ENCODE measurements at places on chromosomes 6 and 20. TPM values are rescaled to one million over a fixed set of nuclear protein-coding genes. Genes with fewer than 3 reads are reported as not detected.

- DNase-seq, result no peak
These were observed 615.0 kb downstream of the HDGFL1 start for GRCh38 chr6:23184351-23184750.

GRCh38 chr20:36352843-36353553 lies 46.9 kb downstream of the DLGAP4 start:
- DNase-seq, result no peak

DNA sequence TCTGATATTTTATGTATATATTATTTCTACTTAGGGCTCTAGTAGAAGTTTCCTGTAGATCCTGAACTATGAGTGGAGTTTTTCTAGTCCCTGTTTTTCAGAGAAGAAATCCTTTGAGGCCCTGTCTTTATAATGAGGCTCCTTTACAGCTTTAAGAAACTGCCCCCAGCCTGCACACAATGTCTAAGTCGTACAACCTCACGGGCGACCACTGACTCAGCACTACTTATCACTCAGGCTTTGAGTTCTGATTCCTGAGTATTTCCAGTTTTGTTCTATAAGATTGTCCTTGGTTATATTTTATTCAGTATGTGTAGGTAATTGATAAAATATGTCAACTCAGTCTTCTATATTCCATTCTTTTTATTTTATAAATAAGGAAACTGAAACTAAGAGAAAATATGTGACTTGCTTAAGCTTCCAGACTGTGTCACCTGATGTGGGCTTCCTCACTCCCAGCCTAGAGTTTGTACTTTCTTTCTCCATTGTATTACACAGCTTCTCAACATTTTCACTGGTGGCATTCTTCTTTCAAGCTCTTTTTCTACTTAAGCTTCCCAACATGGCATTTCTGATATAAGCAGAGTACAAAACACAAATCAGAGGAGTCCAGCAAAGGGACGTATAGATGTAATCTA lies 167.0 kb downstream of the TBX18 start:
- DNase-seq, result no peak

DNA sequence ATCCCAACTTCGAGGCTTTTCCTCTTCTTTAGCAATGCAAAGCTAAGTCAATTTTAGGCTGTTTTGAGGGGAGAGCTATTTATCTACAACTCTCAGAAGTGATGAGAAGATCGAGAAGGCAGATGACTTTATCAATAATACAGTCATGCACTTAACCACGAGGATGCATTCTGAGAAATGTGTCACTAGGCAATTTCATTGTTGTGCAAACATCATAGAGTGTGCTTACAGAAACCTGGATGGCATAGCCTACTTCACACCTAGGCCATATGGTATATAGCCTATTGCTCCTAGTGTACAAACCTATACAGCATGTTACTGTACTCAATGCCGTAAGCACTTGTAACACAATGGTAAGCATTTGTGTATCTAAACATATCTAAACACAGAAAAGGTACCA lies 66.6 kb downstream of the PRND start:
- DNase-seq, result no peak

GRCh38 chr6:17485181-17485580 lies 91.8 kb downstream of the CAP2 start:
- no peak for DNase-seq

DNA sequence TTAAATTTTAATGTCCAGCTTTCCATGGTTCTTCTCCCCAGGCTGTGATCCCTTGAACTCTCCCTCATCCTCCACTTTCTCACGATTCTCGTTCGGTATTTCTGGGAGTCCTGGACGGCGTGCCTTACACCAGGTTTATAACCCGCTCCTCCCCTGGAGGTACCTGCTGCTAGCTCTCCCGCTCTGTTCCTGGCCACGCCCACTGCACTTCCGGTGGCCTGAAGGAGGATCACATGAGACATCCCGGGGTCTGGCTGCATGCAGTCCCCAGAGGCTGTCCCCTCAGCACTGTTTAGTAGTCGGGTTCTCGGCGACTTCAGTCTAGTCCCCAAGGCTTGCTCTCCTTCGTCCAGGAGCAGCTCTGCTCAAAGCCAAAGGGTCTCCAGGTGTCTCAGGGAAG lies 28.4 kb upstream of the GCLC start:
- DNase-seq, result no peak

DNA sequence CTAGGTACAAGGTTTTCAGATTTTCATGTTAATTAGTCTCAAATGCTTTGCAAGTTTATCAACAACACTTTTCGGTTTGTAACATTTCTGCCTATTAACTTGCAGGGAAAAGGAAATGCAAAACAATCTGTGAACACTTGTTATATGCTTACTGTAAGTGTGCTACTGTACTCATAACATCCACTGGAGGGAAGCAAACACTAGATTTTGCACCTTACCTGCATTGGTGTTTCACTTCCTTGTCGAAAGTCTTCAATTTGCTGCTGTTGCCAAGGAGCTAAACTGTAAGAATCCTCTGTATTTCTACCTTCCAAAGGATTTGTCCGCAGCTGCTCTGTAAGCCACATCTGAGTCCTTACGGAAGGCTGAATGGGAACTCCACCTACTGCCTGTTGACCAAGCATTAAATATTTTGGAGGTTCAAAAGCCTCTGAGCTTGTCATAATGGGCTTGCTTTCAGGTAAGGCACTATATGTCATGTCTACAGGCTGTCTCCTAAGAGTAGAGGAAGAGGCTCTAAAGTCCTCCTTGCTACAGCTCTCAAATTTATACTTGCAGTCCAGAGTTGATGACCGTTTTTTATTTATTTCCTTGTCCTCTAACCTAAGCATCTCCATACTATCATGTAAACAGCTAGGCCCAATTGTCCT lies 17.3 kb downstream of the PLN start:
- DNase-seq, result no peak

PLCG1 gene
- 163 TPM for total RNA-seq

ZBTB46 gene
- 18.9 TPM for total RNA-seq

DDO gene
- 2.9 TPM for total RNA-seq

NOTCH4 gene
- 20.6 TPM for total RNA-seq

TBP gene
- 16.6 TPM for total RNA-seq

TXLNB gene
- total RNA-seq, result 0.94 TPM

WFDC11 gene
- not detected for total RNA-seq
